ENCODE measurements at places on chromosomes 2 and 18.

DNA sequence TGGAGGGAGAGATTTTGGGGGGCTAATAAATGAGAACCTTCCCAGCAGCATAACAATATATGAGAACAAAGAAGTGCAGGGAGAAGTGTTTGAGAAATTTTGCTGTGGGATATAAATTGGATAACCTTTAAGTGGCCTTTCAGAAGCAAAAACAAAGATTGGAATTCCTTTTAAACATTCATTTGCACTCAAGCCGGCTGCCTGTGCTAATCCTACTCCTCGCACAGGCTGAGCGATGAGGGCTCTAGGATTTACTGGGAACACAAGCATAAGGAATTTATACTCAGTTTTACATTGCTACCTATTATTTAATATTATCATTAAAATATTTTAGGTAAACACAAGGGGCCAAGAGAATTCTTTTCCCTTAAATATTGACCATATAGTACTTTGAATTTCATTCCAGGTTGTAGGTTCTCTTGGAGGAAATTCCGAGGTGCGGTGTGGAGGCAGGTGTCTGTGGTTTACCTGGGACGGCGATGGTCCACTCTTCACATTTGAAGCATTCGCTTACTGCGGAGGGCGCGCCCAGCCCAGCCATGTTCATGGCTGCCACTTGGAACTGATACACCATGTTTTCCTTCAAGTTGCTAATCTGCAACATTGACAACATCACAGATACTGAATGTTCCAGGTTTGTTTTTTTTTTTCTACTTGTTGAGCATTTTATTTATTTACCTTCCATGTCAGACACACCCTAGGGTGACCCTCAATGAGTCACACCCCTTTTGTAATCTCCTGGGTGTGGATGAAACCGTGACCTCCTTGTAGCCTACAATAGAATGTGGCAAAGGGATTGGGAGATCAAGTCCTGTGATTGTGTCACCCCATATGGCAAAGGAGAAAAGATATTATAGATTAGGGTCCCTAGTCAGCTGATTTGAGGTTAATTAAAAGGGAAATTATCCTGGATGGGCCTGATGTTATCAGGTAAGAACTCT is 100.1 kb downstream of the MYOM1 start:
- no peak for DNase-seq

DNA sequence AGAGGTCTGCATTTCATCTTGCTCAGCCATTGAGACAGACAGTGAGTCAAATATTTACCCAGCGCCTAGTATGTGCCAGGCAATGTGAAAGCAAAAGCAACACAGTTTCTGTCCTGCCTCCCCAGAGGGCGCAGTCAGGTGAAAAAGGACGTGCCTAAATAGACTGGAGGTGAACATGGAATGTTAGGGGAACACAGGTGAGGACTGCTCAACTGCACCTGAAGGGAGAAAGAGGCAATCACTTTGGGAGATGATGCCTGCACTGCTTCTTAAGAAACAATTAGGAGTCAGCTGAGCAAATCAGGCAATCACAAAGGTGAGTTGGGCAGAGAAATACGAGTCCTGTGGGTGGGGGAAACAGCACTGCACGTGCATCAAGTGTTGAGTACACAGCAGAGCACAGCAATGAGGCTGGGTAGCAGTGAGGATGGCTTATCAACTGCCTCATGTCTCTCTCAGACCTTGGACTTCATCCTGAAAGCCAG is 218.3 kb upstream of the SMAD7 start:
- DNase-seq, result no peak

DNA sequence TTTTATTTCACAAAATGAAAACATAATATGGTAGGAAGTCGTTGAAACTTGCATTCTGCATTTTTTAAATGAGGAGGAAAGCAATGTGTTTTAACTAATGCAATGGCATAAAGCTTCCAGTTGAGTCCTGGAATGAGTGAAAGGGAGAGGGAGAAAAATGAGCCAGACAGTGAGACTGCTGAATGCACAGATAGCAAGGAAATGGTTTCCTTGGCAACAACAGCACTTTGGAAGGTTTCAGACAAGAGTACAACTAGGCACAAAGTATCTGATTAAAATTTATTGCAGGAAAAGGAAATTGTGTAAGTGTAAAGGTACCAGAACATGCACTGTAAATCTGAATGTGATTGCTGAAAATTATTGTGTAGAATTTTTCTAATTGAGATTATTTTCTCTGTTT is 320.1 kb upstream of the KYNU start:
- no peak for DNase-seq

DNA sequence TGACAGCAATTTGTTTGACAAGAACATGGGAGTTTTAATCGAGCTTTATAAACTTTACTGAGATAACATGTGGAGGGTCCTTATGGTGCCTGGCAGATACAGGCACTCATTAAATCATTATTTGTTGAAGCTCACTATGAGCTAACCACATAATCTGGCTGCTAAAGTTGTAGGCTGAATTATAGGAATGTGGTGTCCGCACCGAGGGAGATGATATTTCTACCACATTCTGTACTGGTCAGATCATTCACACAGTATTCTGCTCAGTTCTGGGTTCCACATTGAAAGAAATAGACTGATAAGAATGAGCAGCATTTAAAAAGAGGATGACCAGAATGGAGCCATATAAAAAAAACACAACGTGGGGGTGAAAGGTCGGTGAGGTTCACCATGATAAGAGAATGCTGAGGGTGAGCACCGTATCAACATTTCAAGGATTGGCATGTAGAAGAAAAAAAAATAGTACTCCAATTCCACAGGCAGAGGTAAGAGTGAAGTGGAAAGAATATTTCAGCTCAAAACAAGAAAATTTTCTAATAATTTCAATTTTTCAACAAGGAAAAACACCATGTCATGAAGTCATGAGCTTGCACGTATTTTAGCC is 54.4 kb downstream of the TMEFF2 start:
- DNase-seq, result no peak

- DNase-seq, result no peak
Measured at GRCh38 chr2:145091967-145092366, 572.0 kb upstream of the ZEB2 start.

- DNase-seq, result no peak
Measured at GRCh38 chr18:79447703-79448367, 52.1 kb downstream of the NFATC1 start.

- DNase-seq, result no peak
Measured at GRCh38 chr2:102387763-102388546, 32.4 kb downstream of the IL18R1 start.

- no peak for DNase-seq
Measured at GRCh38 chr18:76923485-76924085, 101.2 kb downstream of the ZNF236 start.

DNA sequence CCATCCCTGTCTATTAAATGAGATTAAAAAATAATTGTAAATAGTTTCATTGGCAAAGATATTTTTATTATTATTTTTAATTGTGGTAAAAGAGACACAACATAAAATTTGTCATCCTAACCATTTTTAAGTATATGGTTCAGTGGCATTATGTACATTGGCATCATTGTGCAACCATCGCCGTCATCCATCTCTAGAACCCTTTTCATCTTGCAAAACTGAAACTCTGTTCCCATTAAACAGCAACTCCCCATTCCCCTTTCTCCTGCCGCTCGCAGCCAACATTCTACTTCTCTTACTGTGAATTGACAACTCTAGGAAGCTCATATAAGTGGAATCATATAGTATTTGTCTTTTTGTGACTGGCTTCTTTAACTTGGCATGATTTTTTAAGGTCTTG is 25.3 kb downstream of the LAMA3 start:
- no peak for DNase-seq

GRCh38 chr2:23657371-23657770 is 269.6 kb downstream of the ATAD2B start:
- DNase-seq, result no peak

DNA sequence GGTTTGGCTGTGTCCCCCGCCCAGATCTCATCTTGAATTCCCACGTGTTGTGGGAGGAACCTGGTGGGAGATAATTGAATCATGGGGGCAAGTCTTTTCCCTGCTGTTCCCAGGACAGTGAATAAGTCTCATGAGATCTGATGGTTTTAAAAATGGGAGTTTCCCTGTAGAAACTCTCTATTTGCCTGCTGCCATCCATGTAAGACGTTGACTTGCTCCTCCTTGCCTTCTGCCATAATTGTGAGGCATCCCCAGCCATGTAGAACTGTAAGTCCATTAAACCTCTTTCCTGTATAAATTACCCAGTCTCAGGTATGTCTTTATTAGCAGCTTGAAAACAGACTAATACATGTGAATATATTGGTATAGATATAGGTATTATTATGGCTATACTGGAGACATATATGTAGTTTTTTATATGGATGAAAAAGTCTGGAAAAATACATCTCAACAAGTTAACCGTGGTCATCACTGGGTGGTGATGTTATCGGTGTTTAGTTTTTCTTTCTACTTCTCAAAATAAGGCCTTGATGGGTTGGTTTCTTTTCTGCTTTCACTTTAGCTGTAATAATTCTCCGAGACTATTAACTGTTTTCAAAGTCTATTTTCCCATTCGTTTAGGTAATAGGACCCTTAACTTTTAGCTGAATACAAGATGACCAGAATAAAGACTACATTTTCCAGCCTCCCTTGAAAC is 39.1 kb upstream of the NCOA1 start:
- DNase-seq, result no peak

GRCh38 chr2:208228476-208228875 is 26.4 kb downstream of the IDH1 start:
- DNase-seq, result no peak

DNA sequence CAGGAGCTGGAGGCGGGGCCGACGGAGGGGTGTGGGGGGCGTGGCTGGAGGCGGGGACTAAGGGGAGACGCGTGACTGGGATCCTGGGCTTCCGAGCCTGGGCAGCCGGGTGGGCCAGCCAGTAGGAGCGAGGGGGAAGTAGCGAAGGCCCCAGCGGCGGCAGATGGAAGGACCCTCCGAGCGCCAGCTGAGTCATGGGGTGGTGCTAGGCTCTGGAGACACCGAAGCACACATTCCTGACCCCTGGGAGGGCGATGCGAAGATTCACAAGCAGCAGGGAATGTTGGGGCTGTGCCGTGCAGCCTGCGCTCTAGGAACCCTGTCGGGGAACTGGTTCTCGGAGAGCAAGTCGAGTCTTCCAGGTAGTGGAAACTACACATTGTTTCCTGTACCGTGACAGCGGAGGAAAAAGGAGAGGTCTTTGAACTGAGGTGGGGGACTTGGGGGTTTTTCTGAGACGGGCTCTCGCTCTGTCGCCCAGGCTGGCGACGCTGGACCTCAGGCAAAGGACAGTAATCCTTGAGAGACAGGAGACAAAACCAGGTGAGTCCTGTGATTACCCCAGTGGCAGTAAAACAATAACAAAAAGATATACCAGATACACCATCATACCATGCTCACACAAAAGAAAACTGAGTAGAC is 650 bp upstream of the AFG3L2 start:
- no peak for DNase-seq

DNA sequence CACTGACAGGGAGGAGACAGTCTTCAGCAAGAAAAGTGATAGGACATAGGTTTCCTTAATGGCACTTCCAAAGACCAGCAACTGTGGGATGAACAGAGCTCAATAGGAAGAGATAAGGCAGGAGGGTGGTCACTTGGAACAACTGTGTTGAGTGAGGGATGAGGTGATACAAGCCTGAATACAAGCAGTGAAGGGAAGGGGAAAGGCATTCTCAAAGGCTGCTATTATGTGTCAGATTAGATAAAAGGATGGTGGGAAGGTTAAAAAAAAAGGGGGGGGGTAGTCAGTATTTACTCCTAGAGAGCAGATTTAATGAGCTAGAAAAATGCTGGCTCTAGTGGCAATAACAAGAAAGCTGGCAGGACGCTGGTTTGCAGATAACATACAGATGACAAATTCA is 25.7 kb downstream of the CCBE1 start:
- no peak for DNase-seq

DNA sequence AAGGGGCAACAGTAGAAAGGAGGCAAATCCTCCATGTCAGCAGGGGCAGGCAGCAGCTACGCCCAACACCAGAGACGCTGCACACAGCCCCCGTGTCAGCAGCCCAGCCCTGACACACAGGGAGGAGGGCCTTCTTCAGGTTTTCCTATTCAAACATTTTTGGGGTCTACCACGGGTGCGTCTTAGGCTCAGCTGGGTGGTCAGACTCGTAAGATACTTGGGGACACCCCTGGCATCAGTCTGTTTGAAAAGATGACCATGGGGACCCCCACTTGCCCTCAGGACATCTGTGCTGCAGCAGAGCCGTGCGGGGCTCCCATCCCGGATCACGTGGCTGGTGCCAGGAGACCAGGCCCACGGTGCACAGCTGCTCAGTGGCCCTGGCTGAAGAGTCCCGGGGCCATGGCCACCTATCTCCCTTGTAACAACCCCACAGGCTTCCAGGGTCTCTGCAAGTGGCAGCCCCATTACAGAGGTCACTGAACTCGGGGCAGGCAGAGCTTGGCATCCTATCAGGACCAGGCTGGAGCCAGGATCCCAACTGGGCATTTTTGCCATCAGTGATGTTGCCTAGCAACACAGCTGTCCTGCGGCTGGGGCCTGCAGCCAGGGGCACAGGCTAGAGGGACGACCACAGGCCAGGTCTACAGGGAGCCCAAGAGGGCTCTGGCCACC is 82.5 kb downstream of the EDAR start:
- no peak for DNase-seq

- no peak for DNase-seq
Measured at GRCh38 chr2:164150604-164151003, 414.8 kb upstream of the FIGN start.

DNA sequence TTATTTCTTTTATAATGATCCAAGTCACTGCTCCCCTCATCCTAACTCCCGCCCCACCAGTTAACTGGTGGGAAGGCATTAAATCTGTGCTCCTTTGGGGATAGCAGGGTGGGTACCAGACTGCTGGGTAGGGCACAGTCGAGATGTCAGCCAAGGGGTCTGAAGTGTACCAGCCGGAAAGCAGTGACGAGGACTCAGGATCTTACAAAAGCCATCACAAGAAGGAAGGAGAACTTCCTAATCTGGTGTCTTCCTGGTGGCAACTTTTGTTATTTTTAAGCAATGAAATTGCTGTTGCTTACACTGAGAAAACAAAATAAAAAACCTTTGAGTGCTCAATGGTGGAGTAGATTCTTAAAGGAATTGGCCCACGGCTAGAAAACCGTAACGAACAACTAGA is 97.7 kb downstream of the ALPK2 start:
- no peak for DNase-seq

DNA sequence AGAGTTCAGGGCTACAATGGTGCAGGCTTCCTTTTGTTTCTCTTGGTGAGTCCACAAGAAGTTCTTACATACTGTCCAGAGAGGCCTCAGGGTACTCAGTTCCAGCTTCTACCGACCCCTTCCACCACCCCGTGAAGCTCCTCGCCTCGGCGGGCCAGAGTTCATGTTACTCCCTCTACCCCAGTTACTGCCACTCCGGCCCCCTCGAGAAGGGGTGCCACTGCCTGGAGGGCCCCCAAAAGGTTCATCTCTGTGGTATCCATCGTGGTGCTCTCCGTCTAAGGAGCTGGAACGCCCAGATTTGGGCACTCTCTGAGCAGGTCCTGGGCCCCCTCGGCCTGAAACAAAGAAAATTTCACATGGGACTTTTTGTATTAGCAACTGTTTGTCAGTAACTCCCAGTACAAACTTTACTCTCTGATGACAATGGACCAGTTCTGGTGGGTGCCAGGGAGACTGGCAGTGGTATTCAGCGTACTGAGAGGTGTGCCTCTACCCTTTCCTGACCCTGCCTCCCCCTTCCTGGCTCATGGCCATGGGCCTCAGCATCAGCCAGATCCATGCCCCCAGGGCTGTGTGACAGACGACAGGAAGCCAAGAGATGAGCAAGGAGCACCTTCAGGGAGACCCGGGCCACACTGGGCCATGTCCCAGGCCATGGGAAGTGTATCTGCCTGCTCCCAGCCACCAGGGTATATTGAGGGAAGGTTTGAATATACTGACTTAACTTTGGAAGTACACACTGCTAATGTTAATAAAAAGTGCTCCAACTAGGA is 5.1 kb downstream of the SFT2D3 start:
- DNase-seq, result no peak

- peak; percentile 40 for DNase-seq
Measured at GRCh38 chr2:72150157-72150860, 2.6 kb upstream of the CYP26B1 start.

Measured in activated naive CD4-positive, alpha-beta T cell (primary cell).